H4 (cell line): ENCODE measurements at places on chromosomes 13 and 19.

- DNase-seq: no peak
Measured at GRCh38 chr19:10520652-10521318, 3.5 kb upstream of the S1PR5 start.

DNA sequence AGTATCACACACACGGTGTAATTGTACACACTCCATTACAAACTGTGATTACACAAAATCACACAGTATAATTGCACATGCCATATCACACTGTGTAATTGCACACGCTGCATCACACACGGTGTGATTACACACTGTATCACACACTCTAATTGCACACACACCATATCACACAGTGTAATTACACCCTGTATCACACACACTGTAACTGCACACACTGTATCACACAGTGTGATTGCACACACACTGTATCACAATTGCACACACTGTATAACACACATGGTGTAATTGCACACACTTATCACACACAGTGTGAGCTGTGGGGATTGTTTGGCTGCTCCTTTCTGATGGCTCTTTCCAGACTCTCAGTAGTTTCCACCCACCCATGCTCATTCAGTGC lies 162.6 kb upstream of the SGCG start:
- no peak for DNase-seq

- DNase-seq: peak; percentile 30
Measured at GRCh38 chr19:23817519-23817918, 58.8 kb upstream of the ZNF681 start.

- DNase-seq: peak; percentile 12
Measured at GRCh38 chr13:95624020-95624419, 20.5 kb downstream of the DZIP1 start.

DNA sequence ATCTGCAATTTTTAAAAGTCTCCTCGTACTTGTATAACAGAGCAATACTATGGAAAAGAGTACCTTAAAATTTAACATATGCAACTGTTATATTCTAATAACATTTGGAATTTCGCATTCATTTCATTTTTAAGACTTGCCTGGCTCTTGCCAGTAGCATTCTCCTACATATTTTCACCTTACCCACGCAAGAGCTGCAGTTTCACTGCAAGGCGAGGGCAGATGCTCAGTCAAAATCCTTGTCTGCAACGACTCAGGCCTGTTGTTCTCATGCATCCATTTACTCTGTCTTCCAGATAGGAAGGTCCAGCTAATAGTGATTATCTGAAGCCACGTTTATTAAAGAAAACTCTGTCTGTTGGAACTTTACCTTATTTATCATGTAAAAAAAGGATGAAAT lies 227.0 kb upstream of the RFC3 start:
- no peak for DNase-seq
